ENCODE measurements at places on chromosomes 12 and 14. TPM values are rescaled to one million over a fixed set of nuclear protein-coding genes. Genes with fewer than 3 reads are reported as not detected.

Gene TEX22
- 0.17 TPM for total RNA-seq

DNA sequence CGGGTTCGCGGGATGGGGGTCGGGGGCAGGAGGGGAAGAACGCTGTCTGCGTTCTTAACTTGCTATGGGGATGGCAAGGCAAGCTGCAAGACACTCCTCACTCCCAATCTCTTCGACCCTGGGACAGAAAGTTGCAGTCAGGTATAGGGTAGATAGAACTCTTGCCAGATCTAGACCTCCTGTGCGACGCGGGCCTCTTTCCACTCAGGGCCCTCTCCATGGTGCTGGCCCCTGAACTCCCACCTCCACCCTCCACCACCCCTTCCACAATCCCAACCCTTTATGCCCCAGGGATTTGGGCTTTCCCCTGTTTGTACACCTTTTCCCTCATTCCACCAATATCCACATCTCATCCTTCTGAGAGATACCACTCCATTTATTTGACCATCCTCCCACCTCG is 812 bp downstream of the NABP2 start:
- DNase-seq = no peak

GRCh38 chr12:42445891-42446290 is 119.9 kb downstream of the PPHLN1 start:
- no peak for DNase-seq

- no peak for DNase-seq
Measured at GRCh38 chr12:92299744-92300143, 154.1 kb upstream of the BTG1 start.

DNA sequence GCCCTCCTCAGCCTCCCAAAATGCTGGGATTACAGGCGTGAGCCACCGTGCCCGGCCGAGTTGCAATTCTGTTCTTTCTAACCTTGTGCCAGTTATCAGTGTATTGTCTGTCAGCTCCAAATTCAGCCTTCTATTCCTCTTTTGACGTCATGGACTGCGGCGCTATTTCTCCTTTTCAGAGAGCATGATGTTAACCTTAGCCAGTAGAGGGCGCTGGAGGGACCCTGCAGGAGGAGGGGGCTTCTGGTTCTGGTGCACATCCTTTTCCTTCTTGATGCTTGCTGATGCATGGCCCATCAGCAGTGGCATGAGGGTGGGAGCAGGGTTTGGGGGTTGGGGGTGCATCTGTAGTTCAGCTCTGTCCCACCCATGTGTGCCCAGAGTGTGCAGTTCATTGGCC is 179.3 kb upstream of the RMST start:
- DNase-seq = no peak

Data from lower leg skin (tissue), 4 donors.